ENCODE measurements at places on chromosomes 11 and 22. TPM values are rescaled to one million over a fixed set of nuclear protein-coding genes. Genes with fewer than 3 reads are reported as not detected.

- DNase-seq, result peak; percentile 82
Observed at GRCh38 chr11:69934861-69935494, 115.8 kb upstream of the FGF3 start.

GRCh38 chr11:81237139-81237538, 1496.5 kb downstream of the FAM181B start:
- DNase-seq, result no peak

DNA sequence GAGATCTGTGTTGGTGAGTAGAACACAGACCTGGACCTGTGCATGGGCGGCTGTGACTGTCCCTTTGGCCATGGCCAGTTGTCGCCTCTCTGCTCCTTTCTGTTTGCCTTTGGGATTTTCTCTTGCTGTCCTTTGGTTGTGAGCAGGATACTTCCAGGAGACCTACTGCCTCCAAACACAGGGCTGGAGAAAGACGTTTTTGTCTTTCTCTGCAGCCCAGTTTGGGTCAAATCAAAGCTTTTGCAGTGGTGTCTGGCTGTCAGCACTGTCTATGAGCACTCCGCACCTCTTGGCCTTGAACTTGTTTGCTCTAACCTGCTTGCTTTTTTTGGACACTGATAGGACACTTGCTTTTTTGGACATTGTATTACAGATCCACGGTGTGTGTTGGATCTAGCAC, 108.9 kb upstream of the SORL1-AS1 start:
- no peak for DNase-seq

DNA sequence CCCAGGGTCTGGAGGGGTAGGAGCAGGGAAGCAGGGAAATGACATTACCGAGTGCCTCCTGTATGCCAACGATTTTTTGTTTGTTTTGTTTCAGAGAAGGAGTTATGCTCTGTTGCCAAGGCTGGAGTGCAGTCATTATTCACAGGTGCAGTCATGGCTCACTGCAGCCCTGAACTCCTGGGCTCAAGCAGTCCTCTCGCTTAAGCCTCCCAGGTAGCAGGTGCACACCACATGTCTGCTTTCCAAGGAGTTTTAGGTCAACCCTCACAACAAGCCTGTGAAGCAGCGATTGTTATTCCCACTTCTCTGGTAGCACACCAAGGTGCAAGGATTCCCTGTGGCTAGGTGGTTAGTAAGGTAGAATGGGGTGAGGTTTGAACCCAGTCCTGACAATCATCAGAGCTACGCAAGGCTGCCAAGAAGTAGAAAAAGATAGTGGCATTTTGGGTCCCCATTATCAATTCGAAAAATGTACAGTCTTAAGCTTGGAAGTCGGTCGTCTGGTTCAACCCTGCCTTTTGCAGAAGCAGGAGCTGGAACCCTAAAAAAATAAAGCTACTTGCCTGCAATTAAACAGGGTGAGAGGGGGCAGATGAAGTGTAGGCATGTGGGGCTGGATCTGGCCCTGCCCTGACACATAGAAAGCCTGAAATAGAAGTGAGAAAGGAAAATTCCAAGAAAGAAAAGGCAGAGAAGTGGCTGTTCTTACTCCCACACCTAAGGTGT, 9.1 kb downstream of the UCP3 start:
- DNase-seq, result no peak

DNA sequence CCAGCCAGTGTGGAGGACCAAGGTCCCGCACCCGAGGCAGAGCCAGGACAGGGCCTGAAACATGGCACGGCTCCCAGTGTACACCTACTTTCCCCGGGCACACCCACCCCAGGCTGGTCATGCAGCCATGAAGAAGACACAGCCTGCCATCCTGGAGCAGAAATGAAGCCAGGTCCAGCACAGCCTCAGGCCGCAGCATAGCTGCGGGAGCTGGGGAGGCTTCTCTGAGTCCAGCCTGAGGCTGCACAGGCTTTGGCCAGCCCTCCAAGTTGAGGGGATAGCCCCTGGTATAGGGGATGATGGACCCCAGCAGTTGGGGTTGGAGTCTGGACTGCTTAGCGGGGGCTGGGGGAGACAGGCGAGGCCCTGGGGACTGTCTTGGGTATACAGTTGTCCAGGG, 2.9 kb upstream of the HDAC10 start:
- no peak for DNase-seq

- DNase-seq, result peak; percentile 26
Observed at GRCh38 chr11:72245263-72245816, 1.4 kb upstream of the PHOX2A start.

DNA sequence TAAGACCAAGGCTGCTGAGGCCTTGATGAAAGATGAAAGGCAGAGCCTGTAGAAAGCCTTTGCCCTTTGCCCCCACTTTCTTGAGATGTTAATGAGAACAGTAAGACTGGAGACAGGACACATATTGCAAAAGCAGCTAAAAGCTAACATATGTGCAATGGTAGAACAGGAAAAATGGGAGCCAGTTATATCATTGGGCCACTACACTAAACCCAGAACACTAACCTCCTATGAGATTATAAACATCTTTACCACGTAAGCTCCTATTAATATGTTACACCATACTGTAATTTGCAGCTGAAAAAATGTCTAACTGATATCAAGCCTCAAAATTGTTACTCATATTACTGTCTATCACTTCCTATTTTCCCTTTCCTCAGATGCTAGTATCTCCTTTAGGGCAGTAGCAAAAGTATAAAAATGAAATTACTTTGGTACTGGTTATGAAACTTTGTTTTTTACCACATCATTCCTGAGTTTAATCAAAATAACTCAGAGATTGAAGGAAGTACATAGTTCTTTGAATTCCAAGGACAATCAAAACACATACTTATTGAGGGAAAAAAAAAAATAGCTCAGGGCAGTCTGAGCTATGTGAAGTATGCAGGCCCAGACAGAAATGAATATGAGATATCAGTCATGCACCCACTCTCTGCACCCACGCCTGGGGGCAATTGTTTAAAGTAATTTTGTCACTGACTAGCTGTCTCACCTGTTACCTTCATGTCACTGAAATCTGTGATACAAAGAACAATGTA, 9.1 kb downstream of the HPS5 start:
- no peak for DNase-seq

GRCh38 chr11:32919338-32919737, 26.7 kb downstream of the QSER1 start:
- DNase-seq, result no peak

GRCh38 chr11:79342686-79343085, 98.1 kb downstream of the TENM4 start:
- no peak for DNase-seq

GRCh38 chr22:29718949-29719898, 579 bp upstream of the CABP7 start:
- DNase-seq, result no peak

GRCh38 chr11:33452836-33453624, 195.8 kb downstream of the HIPK3 start:
- DNase-seq, result no peak

- DNase-seq, result no peak
Observed at GRCh38 chr11:116730241-116730561, 42.6 kb downstream of the BUD13 start.

GRCh38 chr22:30636226-30637077, 871 bp downstream of the SLC35E4 start:
- peak; percentile 52 for DNase-seq

GRCh38 chr11:8382436-8383053, 118.9 kb upstream of the LMO1 start:
- no peak for DNase-seq

DNA sequence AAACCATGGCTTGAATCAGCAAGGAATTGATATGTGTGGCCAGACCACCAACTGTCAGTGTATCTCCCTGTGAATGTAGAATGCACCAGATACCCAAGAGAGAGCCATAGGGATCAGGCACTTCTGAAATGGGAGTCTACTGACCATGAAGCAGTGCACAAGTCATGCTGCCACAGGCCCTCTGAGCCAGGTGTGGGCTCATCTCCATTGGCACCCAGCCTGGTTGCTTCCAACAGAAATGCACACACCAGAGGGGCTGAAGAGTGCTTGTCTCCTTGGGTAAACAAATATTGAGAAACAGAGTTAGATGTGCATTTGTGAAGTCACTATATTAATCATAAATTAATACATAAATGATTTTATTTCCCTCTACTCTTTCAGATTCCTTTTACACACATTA, 28.4 kb upstream of the PANX1 start:
- no peak for DNase-seq

DNA sequence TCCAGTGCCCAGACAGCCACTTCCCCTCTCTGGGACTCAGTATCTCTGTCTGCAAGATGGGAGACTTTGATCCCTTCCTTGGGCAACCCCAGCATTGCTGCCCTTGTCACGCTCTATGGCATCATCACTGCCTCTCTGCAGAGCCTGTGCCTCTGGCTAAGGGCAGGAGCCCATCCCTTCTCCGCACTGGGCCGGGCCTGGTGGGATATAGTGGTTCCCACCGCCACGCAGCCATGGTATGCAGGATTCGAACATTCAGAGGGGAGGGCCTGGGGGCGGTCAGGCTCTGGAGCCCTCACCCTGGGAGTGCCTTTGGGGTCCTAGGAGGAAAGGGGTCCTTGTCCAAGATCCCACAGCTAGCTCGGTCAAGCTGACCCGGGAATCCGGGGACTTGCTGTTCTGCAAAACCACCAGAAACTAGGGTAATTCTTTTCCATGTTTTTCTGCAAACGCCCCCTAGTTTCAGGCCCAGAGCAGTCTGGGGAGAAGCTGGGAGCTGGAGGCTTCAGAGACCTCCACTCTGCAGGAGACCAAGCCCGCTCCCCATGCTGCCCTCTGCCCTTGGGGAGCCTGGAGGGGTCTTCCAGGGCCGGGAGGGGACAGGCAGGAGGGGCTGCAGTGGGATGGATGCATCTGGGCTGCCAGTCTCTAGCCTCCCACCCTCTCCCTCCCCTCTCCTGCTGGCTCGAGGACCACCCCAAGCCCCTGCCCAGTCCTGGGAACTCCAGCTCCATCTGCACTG, 24.4 kb upstream of the CBX7 start:
- DNase-seq, result peak; percentile 51

- no peak for DNase-seq
Observed at GRCh38 chr11:79173615-79174014, 267.2 kb downstream of the TENM4 start.

DNA sequence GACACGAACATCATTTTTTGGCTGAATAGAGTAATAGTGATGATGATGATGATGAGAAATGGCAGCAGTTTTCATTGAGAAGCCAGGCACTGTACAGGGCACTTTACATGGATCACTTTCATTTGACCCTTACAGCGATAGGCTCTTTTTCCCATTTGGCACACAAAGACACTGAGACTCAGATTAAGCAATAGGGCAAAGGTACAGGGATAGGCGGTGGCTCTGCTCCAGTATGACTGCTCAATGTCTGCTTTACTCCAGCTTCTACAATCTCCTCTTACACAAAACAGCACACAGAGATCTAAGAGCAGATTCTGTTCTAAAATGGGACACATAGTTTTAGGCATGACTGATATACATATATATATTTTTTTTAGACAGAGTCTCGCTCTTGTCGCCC, 40.6 kb downstream of the MPPED2 start:
- DNase-seq, result no peak

DNA sequence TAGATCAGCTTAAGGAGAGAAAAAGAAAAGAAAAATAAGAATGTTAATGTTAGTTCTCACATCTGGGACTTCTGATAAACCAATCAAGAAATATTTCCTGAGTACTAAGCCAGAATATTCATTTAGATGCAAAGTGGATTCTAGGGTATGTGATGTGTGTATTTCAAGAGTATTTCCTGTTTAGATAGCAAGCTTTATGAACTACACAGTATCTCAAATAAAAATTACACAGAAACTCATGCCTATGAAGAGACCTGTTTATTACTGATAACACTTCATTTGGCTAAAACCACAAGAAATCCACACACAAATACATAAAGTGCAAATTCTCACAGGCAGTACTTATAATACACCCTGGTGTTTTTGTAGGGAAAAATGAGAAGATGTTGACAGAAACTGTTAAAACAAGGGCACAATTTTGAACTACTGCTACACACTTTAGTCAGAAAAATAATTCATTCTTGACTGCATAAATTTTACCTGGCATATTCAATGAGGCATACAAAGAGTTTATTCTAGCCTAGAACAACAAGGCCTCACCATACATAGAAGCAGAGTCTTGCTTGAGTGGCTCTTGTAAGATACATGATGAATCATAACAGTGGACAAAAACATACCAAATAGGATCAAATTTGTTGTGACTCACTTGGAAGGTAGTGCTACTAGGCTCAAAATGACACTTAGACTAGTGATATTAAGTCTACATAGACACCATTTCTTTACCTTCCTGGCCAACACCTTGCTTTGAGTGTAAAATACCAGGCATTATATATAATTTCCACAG, 18.8 kb upstream of the P4HA3 start:
- no peak for DNase-seq

DNA sequence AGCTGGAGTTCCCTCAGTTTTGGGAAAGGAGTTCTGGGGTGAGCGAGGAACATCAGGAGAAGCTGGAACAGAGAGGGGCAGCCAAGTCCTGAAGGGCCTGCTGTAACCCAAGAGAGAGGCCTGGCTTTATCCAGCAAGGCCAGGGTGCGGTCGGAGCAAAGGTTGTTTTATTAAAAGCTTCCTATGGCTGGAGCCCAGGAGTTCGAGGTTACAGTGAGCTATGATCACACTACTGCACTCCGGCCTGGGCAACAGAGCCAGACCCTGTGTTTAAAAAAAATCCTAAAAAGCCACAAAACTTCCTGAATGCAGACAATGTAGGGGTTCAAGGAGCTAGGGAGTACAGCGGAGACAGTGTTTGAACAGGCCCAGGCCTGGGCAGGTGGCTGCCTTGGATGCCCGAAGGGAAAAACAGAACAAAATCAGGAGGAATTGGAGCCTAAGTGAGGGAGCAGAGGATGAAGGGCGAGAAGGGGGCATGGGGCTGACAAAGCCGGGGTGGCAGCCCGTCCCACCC, 22.2 kb upstream of the MALAT1 start:
- DNase-seq, result no peak

DNA sequence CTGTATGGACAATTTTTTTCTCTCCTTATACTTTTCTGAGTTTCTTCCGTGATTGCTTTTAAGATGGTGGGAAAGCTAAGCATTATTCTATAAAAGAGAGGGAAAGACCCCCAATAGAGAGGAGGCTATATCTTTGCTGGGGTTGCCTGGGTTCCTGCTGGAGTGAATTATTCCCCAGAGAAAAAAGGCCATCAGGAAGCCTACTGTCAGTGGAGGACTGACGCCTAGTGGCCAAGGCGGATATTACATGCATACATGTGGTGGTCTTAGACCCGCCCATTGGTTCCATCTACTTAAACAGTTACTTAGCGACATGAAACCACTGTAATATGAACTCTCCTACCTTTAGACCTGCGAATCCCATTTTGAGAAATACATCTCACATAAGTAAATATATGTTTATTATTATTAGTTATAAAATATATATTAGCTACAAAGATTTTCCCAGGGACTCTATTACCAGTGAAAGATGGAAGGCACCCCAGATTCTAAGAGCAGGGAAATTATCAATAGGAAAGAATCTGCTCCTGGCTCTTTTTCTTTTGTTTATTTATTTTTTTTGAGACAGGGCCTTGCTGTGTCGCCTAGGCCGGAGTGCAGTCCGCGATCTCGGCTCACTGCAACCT, 15.7 kb upstream of the PGA3 start:
- peak; percentile 77 for DNase-seq

GRCh38 chr11:110761991-110762390, 49.8 kb upstream of the ARHGAP20 start:
- DNase-seq, result no peak

- DNase-seq, result no peak
Observed at GRCh38 chr11:69904974-69905535, 85.8 kb upstream of the FGF3 start.

LRRC32 gene
- 0.59 TPM for total RNA-seq

AMOTL1 gene
- total RNA-seq, result 20.2 TPM

PHLDA2 gene
- total RNA-seq, result 42.8 TPM

NRXN2 gene
- 4.8 TPM for total RNA-seq

VPS51 gene
- total RNA-seq, result 94.7 TPM
